ENCODE measurements at places on chromosomes 4 and X. TPM values are rescaled to one million over a fixed set of nuclear protein-coding genes. Genes with fewer than 3 reads are reported as not detected.

The GYPE gene
- not detected for total RNA-seq

The RHOXF2B gene
- total RNA-seq = not detected

The FAM9C gene
- total RNA-seq = not detected

The PRR32 gene
- not detected for total RNA-seq

The MGAT4D gene
- total RNA-seq = not detected

The CXCL8 gene
- total RNA-seq = not detected

The S100P gene
- 27.7 TPM for total RNA-seq

The MAGEA4 gene
- total RNA-seq = not detected

The HSFX2 gene
- total RNA-seq = 0.38 TPM
